ENCODE measurements at places on chromosomes 7 and 10. TPM values are rescaled to one million over a fixed set of nuclear protein-coding genes. Genes with fewer than 3 reads are reported as not detected.

DNA sequence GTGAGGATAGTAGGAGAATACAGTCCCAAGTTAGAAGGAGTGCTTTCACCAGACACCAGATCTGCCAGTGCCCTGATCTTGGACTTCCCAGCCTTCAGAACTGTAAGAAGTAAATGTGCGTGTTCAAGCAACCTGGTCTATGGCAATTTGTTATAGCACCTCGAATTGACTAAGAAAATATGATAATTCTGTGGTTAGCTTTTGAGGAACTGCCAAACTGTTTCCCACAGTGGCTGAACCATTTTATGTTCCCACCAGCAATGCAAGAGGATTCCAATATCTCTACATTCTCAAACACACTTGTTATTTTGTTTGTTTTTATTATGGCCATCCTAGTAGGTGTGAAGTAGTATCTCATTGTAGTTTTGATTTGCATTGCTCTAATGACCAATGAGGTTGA, 47.0 kb downstream of the RBM20 start:
- no peak for DNase-seq

DNA sequence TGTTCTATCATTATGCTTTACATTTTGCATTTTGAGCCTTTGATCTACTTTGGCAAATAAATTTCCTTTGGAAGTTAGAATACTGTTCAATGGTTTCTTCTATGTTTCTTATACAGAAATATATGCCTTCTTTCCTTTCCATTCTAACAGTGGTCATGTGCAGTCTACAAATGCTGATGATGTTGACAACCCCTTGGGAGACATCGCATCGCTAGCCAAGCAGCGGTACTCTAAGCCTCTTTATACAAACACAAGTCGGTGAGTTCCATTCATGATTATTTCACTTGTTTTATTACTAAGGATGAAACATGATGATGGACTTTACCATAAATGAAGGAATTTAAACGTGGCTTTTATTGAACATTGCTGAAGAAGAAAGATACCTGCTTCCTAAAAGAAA, 48.1 kb upstream of the ZPBP start:
- no peak for DNase-seq

GRCh38 chr7:125241548-125241947, 311.9 kb upstream of the POT1 start:
- DNase-seq, result no peak

- no peak for DNase-seq
Measured at GRCh38 chr10:115957012-115957399, 316.0 kb downstream of the GFRA1 start.

DNA sequence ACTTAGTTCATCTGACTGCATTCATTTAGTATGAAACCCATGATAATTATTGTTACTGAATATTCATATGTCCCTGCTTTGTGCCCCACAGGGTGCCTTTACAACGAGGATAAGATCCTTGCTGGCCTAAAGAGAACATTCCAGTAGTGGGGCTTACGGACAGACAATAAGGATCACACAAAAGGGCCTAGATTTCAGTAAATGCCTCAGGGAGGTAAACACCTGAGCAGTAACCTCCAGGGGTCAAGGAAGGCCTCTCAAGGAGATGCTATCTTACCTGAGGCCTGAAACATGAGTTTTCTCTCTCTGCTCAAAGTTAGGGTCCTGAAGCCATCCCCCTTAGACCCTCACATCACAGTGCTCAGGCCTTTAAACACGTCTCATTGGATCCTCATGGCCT, 228.7 kb downstream of the TCF7L2 start:
- no peak for DNase-seq

- DNase-seq, result no peak
Measured at GRCh38 chr7:128104108-128104742, 73.0 kb upstream of the LRRC4 start.

DNA sequence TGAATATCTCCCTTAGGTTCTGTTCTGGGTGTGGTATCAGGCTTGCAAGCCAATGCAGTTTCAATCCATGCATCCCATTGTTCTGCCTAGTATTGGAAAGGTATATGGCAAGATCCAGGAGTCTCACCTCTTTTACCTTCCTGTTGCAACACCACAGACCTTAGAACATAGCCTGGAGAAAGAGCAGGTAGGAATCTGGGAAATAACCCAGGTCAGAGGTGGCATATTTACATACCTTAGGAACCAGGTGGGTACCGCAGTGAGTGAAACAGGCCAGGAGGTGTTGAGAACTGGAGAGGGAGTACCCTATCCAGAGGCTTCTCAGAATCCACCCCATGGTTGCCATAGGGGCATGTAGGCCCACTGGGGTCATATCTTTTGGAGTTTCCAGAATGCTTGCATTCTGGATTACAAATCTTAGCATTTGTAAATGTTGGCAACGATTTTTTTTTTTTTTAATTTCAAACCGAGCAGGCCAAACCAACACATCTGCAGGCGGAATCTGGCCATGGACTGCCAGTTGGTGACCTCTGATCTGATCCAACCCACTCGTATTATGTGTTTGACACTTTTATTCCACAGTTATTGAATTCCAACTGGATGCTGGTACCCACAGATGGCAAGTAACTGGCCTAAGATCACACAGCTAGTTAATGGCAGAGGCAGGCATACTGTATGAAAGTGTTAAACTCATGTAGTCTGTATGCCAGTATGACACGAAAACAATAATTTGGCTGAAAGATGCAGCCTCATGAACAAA, 180.3 kb upstream of the TCF7L2 start:
- no peak for DNase-seq

- no peak for DNase-seq
Measured at GRCh38 chr10:21202776-21203462, 305.8 kb upstream of the NEBL start.

DNA sequence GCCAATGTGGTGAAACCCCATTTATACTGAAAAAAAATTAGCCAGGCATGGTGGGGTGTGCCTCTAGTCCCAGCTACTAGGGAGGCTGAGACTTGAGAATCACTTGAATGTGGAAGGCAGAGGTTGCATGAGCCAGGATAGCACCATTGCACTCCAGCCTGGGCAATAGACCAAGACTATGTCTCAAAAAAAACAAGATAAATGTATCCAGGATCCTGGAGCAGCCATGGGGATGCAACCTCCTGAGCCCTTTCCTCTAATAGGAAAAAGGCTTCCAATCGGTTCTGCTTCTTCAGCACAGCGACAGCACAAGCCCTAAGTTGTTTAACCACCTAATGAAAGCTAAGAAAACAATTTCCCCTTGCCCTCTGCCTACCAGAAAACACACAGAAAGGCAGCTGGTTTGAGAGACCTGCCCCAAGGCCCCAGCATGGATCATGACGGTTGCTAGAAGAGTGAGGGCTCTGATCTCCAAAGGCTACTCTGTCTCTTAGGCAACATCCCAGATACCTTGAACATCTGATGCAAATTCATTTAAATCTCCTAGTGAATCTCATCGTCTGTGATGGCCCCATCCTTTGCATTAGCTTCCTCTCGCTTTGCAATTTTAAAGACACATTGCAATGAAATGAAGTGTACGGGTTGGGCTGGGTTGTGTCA, 220.8 kb downstream of the ARHGAP21 start:
- DNase-seq, result no peak

- DNase-seq, result no peak
Measured at GRCh38 chr7:66163186-66163610, 41.9 kb upstream of the TPST1 start.

- no peak for DNase-seq
Measured at GRCh38 chr7:32364581-32364980, 125.6 kb downstream of the LSM5 start.

DNA sequence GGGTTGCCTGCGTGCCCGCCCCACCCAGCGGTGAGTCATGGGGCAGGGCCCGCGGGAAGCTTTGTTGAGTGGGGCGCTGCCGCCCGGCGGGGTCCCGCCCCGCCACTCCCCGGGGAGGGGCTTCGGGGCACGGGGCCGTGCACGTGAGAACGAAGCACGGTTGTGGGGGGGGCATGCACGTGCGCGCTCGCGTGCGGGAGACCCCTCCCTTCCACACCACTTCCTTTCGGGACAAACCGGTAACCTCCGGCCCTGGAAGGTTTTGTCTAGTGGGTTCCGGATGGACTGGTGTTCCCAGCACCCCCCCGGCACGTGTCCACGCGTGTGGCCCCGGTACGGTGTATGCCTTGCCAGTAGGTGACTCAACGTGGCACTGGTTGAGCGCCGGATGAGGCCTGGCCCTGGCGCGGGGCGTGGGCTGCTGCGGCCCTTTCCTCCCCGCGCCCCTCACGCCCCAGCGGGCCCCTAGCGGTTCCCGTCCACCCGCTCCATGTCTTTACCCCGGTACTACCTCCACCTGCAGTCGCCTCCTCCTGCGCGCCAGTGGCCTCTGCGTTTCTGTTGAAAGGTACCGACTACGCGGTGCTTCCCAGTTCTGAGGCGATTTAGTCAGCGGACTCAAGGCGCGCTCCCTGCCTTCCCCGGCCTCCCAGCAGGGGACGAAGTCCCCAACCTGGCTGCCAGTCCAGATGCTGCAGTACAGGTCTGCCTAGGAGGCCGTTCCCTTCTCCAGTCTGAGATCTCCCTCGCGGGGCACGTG, 3.1 kb downstream of the ADIRF start:
- peak; percentile 74 for DNase-seq

GRCh38 chr7:143289421-143289820, 1.3 kb downstream of the CASP2 start:
- no peak for DNase-seq

DNA sequence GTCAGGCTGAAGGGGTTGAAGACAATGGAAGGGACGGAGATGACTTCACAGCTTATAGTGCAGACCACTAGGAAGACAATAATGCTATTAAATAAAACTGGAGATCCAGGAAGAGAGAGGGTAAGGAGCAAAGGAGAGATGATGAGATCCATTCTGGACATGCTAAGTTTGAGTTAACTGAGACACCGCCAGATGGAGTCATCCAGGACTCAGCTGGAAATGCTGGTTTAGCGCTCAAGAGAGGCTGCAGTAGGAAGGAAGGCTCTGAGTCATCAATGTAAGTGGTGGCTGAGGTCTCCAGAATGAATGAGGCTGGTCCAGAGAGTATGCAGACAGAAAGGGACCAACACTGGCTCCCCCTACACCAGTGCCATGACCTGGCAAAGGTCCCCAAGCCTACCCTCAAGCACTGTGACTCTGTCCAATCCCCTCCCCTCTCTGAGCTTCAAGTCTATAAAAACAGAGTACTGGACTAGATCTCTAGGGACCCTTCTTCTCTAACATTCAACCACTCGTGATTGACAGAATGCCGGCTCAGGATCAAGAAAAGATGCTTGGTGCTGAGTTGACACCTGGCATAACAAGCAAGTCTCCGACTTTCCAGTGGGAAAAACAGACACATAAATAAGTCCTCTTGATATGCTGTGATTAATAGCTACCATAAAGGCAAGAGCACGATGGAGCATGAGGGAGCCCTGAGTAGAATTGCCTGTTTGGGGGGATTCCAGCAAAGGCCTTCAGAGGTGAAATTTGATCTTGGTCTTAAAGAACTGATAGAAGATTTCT, 8.9 kb downstream of the GFRA1 start:
- DNase-seq, result no peak

- DNase-seq, result peak; percentile 48
Measured at GRCh38 chr7:94395141-94396036, 694 bp downstream of the COL1A2 start.

DNA sequence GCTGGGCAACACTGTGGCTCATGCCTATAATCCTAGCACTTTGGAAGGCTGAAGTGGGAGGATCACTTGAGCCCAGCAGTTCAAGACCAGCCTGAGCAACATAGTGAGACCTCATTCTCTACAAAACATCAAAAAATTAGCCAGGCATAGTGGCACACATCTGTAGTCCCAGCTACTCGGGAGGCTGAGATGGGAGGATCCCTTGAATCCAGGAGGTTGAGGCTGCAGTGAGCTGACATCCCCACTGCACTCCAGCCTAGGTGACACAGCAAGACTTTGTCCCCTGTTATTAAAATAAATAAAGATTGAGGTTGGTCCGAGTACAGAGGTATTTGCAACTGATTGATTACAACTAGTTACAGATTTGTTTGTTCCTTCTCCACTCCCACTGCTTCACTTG, 44.1 kb downstream of the SKIDA1 start:
- no peak for DNase-seq

DNA sequence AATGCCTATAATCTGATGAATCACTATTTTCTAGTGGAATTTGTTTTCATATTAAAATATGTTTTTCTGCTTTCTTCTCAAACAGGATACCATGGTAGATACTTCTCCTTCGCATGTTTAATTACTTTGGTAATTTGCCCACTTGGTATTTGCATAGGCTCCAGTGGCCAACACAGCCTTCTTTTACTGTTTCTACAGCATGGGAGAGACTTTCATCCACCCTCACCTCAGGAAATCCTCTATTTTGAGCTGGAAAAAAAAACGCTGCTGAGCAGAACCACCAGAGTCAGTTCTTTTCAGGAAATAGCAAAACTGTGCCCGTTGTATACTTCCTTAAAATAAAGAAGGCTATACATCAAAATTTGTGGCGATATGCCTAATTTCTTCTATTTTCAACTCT, 213.3 kb downstream of the MDFIC start:
- no peak for DNase-seq

DNA sequence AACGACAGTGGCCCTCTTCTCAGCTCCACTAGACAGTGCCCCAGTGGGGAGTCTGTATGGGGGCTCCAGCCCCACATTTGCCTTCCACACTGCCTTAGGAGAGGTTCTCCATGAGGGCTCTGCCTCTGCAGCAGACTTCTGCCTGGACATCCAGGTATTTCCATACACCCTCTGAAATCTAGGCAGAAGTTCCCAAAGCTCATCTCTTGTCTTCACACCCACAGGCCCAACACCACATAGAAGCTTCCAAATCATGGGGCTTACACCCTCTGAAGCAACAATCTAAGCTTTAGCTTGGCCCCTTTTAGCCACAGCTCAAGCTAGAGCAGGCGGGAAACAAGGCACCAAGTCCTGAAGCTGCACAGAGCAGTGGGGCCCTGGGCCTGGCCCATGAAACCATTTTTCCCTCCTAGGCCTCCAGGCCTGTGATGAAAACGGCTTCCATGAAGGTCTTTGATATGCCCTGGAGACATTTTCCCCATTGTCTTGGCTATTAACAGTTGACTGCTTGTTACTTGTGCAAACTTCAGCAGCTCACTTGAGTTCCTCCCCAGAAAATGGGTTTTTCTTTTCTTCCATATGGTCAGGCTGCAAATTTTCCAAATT, 89.2 kb downstream of the KBTBD2 start:
- no peak for DNase-seq

DNA sequence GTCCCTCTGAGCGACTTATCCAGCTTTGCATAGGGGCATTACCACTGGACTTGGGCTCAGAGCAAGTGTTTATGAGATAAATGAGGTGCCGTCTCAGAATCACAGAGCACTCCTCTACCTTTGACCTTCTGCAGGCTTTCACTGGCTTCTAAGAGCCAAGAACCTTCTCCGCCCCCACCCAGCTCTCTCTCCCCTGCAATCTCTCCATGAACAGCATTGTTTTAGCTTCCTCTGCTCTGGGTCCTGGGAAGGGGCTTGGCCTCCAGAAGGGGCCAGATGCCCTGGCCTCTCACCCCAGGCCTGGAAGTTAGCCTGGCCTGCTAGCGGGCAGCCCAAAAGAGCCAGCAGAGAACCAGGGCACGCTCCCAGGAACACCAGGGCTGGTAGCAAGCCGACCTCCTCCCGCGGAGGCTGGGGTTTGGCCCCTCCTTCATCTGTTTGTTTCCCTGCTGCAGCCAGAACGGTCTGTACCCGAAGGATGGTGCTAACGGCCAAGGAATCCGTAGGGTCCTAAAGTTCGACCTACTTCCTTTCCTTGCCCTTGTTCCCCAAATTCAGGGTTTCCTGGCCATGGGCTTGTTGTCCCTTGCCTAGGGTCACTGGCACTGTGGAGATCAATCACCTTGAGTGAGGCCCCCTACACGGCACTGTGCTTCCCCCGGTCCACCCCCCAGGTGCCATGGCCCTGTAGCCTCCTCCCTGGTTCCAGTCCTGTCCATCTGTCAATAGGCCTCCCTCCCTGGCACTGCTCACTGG, 18.7 kb upstream of the DDIT4 start:
- peak; percentile 81 for DNase-seq

FAM25C gene
- total RNA-seq, result not detected

C10orf53 gene
- total RNA-seq, result not detected

GDF2 gene
- not detected for total RNA-seq

Data from NCI-H460 (cell line).